GDM1 (cell line): ENCODE measurements at places on chromosomes 4 and X.

- no peak for DNase-seq
Measured at GRCh38 chr4:90970021-90970420, 842.8 kb downstream of the CCSER1 start.

DNA sequence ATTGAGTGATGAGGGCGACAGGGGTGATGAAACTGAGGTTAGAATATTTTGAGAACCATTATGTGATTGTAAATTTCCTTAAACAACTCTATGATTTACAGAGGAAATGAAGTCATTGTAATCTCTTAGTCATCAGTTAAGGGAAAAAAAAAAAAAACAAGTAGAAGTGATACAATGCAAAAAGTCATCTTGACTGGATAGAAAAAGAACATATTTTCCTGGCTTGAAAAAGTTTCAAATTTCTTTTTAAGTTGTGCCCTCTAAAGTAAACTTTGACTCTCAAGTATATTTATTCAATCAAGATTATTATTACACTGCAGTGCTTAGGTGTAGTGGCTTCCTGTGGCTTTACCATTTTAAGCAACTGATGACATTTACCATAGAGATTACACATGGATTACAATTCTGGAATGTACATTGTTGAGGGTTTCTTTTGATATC is 40.6 kb downstream of the GABRB1 start:
- no peak for DNase-seq

GRCh38 chrX:132270699-132271098 is 51.5 kb upstream of the RAP2C start:
- no peak for DNase-seq

GRCh38 chrX:41802958-41803357 is 79.0 kb downstream of the GPR82 start:
- DNase-seq: no peak

DNA sequence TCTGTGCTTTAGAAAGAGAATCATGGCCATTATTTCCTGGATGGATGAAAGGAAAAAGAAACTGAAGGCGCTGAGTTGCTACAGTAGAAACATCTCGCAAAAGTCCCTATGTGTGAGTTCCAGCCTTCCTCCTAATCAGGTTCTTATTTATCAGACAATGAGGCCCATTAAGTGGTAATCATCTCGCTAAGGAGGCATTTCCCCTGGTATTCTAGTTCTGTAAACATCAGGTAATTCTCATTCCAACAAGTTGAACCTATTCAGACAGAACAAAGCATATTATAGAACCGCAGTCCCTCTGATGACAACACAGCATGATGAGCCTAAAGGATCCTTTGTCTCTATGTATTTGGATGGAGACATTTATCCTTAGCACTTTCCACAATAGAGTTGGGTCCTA is 205.7 kb upstream of the MAOA start:
- DNase-seq: no peak

DNA sequence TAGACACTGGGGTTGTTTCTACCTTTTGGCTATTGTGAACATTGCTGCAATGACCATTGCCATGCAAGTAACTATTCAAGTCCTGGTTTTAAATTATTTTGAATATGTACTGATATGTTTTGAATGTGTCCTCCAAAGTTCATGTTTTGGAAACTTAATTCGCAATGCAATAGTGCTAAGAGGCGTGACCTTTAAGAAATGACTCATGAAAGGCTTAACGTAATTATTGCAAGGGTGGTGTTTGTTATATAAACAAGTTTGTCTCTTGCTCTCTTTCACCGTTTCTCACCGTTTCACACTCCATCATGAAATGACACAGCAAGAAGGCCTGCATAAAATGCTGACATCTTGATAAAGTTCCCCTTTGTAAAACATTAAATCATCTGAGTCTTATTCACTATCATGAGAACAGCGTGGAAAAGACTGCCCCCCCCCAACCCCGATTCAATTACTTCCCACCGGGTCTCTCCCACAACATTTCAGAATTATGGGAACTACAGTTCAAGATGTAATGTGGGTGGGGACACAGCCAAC is 506.9 kb upstream of the FAM47C start:
- DNase-seq: no peak

GRCh38 chr4:61517144-61517543 is 317.0 kb downstream of the ADGRL3 start:
- no peak for DNase-seq

- DNase-seq: no peak
Measured at GRCh38 chr4:102253860-102254259, 91.4 kb downstream of the SLC39A8 start.

- no peak for DNase-seq
Measured at GRCh38 chrX:28229217-28229616, 248.0 kb upstream of the DCAF8L1 start.

DNA sequence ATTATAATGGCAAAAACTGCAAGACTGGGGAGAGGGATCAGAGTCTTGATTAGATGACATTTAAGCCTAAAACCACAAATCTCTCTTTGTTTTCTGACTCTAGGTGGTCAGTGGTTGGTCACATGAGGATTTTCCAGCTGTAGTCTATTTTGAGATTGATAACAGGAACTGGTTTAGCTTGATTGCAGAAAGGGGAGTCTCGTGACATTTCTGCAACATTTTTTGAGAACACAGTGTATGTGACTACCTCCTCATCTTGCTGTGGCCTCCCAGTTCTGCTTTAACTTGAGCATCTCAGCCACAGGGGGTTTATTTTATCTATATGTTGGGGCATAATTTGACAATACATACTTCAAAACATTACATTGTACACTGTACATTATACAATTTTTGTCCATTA is 726.4 kb upstream of the MAGEB2 start:
- DNase-seq: no peak

- no peak for DNase-seq
Measured at GRCh38 chr4:107736924-107737448, 17.0 kb upstream of the PAPSS1 start.

DNA sequence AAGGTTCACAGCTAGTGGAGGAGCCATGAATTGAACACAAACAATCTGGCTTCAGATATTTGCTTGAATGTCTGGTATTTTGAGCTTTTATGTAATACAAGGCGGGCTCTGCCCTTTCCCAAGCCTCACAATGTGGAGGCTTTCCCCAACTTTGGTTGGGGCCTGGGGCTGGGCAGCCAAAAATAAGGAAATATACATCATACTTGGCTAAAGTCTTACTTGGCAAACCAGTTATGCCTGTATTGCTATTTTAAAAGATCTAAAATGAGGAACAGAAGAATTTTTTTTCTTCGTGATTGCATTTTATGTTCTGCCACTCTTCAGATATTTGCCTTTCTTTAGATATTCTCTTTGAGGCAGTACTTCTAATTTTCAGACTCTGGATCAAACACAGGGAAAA is 26.1 kb downstream of the ARFIP1 start:
- DNase-seq: no peak

- DNase-seq: no peak
Measured at GRCh38 chrX:18173494-18174180, 47.0 kb downstream of the BEND2 start.

DNA sequence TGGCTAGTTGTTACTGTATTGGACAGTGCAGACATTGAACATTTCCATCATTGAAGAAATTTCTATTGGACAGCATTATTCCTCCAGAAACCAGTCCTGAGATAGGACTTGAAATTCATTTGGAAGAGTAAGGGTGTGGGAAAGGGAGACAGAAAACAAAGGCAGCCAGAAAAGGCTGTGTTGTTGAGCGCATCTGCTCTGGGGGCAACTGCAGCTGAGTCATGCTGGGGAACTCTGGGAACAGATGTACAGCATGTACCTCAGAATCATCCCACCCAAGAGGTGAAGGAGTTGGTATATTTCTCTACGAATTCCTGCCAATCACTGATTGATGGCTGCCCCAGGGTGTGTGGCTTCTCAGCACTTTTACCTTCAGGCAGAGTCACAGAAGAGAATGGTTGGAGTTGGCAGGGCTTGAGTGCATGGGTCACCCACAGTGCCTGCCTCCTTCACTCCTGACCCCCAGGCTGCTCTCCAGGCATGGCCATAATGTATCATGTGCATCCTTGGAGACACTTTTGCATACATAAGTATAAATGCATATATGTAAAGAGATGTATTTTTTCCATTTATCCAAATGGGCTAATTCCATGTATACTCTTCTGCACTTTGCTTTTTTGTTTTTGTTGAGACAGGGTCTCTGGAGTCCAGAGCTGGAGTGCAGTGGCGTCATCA is 39.4 kb downstream of the GEMIN8 start:
- no peak for DNase-seq

- DNase-seq: no peak
Measured at GRCh38 chr4:83262682-83263081, 21.9 kb downstream of the COQ2 start.

DNA sequence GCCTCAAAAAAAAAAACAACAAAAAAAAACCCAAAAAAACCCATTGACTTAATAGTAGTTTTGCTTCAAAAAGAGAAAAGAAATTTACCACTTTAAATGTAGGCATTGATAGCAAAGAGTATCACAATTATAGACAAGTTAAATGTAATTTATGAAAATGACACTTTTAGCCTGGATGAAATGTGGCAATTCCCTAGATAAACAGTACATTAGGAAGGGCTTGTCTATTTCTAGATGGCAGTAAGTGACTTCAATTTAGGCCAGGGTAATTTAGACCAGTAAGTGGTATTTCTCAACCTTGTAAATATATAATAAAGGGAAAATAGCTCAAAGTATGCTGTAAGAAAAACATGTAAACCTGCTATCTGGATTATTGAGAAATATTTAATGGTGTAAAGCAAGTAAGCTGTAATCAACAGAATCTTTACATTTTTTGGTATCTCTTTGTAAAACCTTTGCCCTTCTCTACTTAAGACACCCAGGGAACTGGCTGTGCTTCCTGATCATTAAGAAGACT is 103.7 kb upstream of the RAPGEF2 start:
- no peak for DNase-seq

DNA sequence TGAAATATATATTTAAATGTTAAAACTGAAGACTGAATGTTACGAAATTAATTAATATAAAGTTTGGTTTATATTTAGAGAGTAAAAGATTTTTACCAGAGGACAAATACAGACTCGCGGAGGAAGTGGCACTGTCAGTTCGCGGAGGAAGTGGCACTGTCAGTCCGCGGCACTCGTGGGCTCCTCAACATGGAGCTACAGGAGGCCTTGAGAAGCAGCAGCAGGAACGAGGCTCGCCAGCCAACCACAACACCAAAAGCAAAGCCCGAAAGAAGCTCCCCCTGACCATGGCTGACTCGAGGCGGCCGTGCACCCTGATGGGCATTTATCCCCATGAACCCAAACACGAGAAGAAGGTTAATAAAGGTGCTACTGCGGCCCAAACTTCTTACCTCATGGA is 125.3 kb upstream of the PABPC4L start:
- DNase-seq: no peak

- no peak for DNase-seq
Measured at GRCh38 chr4:180160195-180160983, 2082.8 kb upstream of the TENM3 start.

DNA sequence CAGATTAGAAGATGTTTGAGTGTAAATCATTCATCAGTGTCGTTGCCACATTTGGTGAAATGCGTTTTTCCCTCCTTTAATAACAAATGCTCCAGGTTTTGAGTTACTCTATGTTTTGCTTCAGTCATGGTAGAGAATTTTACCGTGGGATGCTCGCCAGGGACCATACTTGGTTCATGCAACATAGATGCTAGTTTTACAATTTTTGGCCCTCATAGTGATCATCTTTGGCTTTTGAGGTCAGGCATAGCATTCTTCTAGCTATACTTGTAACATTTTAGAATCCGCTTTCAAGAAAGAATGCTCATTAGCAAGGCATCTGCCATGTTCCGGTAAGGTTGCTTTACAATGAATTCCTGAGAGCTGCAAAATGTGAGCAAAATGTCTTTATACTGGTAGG is 147.2 kb downstream of the SPCS3 start:
- no peak for DNase-seq

DNA sequence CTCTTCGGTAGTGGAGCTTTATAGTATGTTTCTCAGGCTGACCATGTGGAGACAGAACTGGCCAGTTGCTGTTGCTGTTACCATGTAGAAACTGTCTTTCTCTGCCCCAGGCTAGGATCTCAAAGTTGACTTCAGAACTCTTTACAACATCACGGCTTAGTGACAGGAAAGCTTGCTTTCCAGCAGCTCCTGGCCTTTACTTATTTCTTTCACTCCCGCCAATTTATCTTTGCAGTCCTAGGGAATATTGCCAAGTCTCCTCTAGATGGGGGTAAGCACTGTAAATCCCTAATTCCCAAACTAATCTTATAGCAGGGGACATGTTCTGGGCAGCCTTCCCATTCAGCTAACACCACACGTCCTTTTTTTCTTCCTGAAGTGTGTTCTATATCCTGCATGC is 631.6 kb downstream of the SPRY1 start:
- no peak for DNase-seq

GRCh38 chr4:137069473-137069872 is 462.8 kb downstream of the PCDH18 start:
- no peak for DNase-seq

GRCh38 chrX:153626863-153627674 is 19.9 kb upstream of the DUSP9 start:
- no peak for DNase-seq

DNA sequence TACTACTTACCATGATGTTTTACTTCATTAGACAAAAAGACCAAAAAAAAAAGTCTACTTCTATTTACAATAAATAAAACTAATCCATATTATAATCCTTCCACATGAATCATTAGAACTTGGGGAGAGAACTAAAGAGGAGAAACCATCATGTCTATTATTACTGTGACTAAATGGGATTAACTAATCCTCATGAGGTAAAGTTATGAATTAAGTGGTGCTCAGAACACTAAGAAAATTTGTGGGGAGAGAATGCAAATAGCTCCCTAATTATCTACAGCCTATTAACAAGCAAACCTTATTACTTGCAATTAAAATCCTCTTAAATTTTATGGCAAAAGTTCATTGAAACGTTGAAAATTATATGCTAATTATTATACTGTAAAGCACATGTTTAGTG is 68.8 kb downstream of the MAB21L2 start:
- DNase-seq: no peak

DNA sequence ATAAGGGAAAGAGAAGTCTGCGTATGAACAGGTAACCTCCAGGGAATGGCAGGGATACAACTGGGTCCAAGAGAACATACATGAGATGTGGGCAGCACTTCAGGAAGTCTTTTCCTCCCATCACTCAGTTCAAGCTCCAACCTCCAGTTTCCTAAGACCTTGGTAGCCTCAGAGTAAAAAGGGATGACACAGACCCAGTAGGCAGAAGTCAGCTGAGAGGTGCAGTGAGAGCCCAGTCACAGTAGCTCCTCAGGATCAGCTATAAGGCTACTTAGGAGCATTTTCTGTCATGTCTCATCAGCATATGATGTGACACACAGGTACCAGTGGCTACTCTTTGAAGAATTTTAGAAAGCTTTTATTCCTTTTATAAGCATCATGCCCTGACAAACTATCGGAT is 12.5 kb upstream of the STS start:
- DNase-seq: no peak

- no peak for DNase-seq
Measured at GRCh38 chr4:11635342-11635741, 206.6 kb upstream of the HS3ST1 start.

GRCh38 chr4:23036921-23037495 is 344.3 kb downstream of the GBA3 start:
- DNase-seq: no peak
